ENCODE measurements at places on chromosomes 3 and 15.

DNA sequence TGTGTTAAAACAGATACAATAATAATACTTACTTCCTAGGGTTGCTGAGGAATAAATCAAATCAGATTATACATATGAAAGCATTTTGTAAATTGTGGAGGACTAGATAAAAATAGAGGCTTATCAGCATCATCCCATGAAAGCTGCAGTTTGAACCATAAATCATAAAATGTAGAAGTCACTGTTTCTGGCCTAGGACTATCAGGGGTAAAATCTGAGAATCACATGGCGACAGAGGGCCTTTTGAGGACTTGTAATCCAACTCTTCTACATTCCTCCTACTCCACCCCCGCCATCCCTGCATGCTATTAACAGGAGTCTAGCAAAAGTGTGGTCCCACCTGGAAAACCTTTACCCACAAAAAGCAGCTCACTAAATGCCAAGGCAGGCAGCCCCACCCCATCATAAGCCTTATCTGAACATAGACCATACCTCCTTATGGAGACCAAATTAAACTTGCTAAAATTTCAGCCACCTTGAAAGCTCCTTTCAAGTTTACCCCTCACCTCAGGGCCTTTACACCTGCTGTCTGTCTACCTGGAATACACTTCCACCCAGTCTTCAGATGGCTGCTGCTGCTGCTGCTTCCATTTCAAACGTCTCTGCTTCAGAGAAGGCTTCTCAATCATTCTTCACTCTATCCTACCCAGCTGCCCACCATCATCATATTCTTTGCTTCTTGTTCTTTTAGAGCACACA lies 11.5 kb downstream of the MB21D2 start:
- DNase-seq = no peak

DNA sequence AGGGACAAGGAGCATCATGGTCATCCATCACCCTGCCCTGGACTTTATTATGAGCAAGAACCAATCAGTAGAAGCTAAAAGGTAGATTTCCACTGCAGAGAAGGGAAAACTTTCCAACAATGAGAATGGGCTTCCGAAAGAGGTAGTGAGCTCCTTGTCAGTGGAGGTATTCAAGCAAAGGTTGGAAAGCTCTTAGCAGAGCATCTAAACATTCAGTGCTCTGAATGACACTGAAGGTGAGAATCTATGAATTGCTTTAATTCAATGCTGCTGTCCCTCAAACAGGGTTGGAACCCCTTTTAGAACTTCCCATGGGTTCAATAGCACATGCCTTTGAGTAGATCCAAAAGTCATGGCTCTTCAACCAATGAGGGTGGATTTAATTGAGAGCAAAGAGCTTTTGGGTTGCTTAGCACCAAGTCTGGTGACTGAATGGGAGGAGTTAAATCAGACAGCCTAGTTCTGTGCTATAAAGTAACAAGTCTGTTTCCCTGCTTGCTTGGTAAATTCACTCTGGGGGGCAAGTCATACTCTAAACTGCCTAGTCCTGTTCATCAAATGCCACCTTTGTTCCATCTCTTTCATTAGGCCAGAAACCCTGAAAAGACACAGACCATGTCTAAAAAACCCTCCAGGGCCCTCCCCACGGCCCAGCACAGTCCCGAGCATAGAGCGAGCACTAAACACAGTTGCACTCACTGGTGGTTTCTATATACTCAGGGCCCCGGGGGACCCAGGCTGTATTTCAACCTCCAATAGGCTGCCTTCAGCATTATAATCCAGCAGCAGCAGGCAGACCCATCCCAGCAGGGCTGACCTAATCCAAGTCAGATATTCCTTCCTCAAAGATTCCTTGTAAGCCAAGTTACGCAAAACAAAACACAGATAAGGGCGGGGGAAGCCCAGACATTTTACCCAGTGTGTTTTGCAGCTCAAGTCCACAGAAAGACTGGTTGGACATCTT lies 161.2 kb downstream of the MEGF11 start:
- DNase-seq = no peak

DNA sequence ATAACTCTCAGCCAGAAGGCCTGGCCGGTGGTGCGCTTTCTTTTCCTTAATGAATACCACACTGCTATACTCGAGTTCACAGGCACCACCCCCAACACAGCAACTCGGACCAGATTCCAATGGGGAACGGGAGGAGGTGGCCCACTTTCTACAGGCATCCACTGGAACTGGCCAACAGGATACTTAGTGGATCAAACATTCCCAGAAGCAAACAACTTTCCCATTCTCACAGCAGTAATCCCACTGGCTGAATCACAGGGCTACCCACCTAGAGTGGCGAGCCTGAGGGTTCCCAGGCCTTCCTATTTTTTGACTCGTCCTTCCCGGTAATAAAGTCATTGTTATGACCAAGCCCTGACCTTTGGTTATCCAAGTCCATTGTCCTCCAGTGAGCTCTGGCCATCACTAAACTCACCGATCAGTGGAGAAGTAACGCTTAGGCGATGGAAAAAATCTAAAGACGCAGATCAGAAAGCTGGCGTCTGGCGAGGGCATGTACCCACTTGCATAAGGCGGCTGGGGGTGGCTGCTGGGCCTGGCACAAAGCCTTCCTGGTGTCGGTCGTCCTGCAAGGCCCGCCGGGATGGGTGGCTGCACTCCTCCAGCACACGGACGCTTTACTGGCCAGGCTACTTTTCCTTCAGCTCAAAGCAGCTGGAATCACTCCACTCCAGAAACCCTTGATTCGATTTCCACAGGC lies 1.2 kb downstream of the EOGT start:
- DNase-seq = no peak

- no peak for DNase-seq
Measured at GRCh38 chr15:27175472-27176153, 204.6 kb downstream of the GABRG3 start.

DNA sequence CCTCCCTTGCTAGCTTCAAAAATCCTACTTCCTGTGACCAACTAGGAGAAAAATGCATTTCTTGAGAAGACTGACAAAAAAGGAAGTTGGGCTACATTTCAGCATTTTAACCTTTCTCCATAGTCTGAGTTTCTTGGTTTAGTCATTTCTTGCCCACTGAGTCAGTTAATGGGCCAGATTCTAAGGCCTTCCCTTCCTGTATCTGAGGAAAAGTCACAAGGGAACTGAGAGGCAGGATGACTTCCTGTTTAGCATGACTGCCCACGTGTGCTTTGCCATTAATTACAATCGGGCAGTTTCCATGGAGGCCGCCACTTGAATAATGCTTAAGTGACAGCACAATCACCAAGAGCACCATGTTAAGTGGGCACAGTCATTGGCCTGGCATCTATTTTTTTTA lies 794.4 kb upstream of the LMCD1 start:
- DNase-seq = no peak

DNA sequence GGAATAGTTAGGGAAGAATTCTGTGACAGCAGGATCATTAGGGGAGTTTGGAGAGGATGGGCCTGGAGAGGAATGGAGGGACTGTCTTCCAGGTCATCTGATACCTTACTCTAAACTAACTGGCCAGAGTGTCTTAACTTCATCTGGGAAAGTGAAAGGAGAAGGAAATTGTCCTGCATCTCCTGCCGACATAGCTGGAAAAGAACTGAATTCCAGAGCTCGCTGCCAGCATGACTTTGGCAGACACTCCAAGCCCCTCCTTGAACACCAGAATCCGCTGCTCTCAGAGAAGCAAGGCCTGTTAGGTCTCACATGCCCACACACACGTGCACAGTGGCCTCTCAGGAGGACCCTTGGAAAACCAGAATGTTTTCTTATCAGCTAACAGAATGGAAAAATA lies 10.5 kb downstream of the ABI3BP start:
- DNase-seq = no peak

- DNase-seq = no peak
Measured at GRCh38 chr3:98967758-98968157, 66.3 kb upstream of the DCBLD2 start.

- no peak for DNase-seq
Measured at GRCh38 chr3:114310695-114311094, 16.9 kb downstream of the TIGIT start.

DNA sequence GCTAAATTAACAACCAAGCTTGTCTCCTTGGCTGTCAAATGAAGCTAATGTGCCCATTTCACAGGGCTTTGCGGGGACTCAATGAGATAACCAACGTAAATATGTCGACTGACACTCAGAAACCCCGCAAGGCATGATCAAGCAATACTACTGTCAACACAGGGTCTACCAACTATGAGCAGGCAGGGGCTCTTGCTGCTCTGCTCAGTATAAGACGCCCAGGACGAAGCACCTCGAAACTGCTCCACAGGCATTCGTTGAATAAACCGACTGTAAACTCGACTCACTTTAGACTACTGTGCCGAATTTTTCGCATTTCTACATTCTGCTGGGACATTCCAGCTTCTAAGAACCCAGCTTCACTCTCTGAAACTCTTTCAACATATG lies 55.0 kb downstream of the FEZF2 start:
- DNase-seq = no peak

DNA sequence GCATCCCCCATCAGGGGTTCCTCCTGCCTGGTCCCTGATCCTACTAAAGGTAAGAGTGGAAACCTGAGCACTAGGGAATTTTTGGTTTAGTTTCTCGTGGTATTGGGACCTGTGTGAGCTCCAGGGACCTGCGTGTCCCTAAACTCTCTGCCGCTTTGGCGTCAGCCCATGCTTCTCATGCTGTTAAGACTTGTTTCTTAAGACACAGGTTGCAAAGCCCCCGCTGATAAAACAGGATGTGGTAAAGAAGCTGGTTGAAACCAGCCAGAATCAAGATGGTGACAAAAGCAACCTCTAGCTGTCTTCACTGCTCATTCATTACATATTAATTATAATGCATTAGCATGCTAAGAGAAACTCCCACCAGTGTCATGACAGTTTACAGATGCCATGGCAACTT lies 64.6 kb downstream of the LYZL4 start:
- no peak for DNase-seq

Data from CD4-positive, alpha-beta T cell treated with Interleukin-15 for 1 hour (primary cell).